Spinal cord (tissue), 10 donors: ENCODE measurements at places on chromosomes 2 and 18. TPM values are rescaled to one million over a fixed set of nuclear protein-coding genes. Genes with fewer than 3 reads are reported as not detected.

The CLEC4F gene
- not detected for total RNA-seq

The ASPRV1 gene
- total RNA-seq, result 4.9 TPM

The ACMSD gene
- total RNA-seq, result not detected

The SRD5A2 gene
- total RNA-seq, result 0.59 TPM

GRCh38 chr2:223008956-223009355 lies 43.0 kb upstream of the KCNE4 start:
- DNase-seq, result no peak

- DNase-seq, result no peak
Measured at GRCh38 chr18:50151926-50152325, 43.0 kb downstream of the MYO5B start.

DNA sequence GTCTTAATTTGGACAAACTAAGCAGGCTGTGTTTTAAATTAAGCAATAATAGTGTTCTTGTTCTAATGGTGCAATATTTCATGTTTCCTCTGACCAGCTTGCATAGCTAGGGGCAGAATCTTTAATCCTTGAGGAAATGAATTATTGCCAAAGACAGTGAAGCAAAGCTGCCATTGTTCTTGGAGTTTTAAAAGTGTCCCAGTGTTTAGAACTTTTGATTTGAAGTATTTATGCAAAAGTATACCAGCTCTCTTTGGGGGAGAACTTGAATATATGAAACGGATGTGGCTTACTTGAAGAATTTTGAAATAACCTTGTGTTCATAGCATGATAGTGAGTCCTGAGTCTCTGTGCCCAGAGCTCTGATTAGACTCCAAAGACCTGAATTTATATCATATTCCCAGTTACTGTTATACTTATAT lies 33.4 kb downstream of the ITGA6 start:
- DNase-seq, result no peak

DNA sequence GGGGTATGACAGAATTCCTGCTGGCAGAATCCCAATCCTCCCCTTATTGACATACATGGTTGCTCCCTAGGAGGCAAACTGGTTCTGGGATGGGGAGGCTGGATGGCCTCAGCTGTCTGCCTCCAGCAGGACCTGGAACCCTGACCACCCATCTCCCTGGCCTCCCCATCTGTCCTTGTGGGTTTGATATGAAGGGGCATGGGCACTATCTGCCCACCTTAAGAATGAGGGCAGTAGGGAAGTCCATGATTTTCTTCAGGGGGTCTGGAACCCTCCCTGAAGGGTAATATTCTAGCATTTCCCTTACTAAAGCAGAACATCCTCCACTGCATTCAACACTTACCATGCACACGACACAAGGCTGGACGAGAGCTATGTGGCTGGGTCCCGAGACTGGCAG lies 113.6 kb downstream of the VAPA start:
- no peak for DNase-seq

DNA sequence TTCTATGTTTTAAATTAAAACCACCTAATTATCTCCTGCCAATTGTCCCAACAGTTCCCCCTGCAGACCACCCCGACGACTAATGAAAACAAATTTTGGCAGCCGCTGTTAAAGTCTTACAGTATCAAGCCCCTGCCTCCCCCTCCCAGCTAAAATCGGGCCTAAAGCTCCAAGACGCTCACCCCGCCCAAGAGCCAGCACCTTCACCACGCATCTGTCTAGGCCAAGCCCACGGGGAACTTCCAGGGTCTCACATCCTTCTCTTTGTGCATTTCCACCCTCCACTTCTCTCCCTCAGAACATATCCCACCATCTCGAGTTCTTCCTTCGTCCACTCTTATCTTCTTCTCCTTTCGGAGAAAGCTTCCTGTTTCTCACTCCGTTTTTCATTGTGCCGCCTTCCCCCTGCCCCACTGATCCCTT lies 445 bp downstream of the PRPF40A start:
- peak; percentile 67 for DNase-seq

- DNase-seq, result no peak
Measured at GRCh38 chr18:13420969-13421686, 202.6 kb downstream of the LDLRAD4 start.

DNA sequence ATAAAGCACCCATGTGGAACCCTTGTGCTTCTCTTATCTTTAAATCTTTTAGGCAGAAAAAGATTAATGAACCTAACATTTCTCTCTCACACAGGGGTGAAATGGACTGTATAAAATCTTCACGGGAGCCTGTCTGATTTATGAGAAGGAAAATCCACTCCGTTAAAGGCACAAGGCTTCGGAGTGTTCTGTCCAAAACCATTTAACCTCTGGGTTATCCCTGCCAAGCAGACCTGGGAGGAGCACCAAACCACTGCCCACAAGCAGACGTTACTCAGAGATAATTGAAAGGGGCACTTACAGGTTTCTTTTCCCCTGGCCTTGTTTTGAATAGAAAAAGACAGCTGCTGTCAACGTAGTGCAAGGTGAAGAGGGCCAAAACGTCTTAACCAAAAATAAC lies 184.4 kb upstream of the DOK6 start:
- DNase-seq, result peak; percentile 2

DNA sequence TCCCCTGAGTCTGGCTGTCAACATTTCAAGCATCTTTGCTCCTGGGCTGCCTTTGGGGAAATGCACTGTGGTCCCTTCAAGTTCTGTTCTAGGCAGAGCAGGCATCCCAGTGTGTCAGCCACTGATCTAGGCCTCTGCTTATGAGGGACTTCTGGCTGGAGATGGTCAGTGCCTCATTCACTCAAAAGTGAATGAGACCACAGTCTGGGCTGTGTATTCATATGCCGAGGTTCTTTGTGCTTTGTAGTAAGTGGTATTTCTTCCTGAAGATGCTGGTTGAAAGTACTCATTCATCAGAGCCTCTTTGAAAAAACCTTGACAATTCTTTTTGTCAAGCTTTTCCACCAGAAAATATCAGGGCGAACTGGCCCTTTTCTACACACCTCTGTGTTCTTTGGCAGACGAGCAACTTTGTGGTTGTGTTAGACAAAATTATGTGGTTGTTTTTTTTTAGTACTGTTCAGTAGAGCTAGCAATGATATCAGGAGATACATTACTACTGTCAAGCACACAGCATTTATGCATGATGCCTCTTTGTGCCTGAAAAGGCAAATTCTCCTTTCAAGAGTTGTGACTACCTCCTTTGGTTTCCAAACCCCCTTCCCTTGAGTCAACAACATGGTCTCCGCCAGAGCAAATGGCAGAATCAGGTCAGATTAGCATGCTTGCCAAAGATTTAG lies 510.9 kb upstream of the NRP2 start:
- no peak for DNase-seq

DNA sequence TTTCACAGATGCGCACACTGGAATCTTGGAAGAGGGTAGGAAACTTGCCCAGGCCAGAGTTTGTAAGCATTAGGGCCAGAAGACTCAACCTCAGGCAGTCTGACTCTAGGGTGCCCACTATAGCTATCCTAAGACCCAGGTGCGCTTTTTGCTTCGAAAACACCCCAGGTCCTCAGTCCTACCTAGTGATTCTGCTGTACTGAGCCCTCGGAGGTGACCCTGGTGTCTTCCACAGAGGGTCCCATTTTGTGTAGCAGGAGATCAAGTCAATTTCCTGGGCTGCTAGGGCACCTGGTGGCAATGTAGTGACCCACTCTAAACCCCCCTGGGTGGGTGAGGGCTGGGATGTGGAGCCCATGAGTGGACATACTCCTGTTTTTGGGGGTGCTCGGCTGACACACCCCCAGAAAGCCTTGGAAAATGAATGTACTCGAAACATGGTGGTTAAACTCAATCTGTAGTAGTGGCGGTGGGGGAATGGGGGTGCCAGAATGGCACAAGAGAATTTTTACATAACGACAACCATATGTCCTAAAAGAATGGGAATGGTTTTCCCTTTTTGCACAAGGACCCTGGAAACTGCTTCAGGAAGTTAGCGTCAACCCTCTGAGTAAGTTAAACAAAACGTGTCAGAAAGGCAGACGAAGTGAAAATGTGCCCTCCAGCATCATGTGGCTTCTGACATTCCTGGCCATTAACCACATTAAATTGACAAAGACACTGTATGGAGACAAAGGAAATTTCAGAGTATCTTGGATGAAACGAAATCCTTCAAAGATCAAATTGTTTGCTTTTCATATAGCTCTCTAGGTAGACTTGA lies 218.0 kb upstream of the COPS8 start:
- no peak for DNase-seq
